ENCODE measurements at places on chromosomes 3 and 15.

DNA sequence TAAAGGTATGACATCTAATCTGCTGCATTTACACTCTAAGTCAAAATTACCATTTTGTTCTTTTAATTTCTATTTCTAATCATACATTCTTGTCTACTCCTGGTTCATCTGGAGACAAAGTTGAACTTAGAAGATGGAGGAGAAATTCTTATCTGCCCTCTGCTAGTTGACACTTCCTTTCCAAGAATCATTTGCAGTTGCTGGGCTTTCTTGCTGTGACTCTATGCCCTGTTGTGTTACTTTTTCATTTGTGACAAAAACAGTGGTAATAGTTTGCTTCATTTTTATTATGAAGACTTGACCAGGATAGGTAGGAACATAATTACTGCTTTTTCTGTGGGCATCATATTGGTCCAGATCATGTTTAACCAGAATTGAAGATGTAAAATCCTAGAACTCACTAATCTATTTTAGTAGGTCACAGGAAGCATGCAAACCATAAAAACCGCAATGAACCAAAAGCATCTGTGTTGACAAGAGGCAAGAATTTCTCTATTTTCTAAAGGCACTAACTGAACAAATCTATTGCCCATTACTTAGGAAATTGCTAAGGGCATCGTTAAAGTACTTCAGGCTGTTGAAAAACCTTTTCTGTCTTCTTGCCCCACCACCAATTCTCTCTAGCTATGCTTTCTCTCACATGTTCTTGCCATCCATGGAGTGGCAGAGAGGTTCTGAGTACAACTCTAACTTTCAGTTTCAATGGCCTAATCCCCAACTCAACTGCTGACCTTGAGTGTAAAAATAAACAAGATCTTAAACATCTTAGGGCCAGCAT, 4.2 kb upstream of the CCR2 start:
- no peak for DNase-seq

DNA sequence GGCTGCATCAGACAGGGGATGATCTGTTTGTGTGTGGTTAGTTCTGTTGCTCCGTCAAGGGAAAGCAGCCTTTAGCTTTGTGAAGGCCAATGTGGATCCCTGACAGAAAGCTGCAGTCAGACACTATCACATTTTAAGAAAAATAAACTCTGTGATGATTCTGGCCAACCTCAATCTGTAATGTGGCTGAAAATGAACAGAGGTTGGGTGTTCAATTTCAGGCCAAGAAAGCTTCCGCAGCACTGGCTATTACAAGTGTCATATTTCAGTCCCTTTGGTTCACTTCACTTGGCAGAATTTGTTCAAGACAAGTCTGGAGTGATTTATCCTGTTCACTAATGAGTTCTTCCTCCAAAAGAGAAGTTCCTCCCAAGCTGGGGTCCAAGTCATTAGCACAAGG, 571.8 kb upstream of the IL12A start:
- DNase-seq: no peak

DNA sequence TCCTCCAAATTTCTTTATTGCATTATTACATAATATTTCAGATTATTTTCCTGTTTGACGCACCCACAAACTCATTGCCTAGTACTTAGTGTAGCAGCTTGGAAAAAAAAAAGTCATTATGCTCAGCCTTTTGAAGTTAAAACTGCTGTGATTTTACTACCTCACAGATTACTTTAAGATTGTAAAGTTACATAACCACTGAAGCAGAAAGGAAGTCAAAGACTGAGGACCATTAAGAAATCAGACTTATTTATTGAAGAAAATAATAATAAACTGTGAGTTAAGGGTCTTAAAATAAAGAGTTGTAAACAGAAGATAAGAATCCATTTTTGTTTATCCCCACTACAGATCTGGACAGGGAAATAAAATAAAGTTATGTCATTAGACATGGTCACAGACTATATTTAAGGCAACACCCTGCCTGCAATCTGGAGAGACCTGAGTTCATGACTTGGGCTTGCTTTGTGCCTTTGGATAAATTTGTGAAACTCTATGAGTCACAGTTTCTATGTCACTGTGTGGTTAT, 212.1 kb upstream of the ROBO2 start:
- no peak for DNase-seq

- DNase-seq: no peak
Measured at GRCh38 chr3:4680871-4681300, 187.7 kb downstream of the ITPR1 start.

- no peak for DNase-seq
Measured at GRCh38 chr15:76065245-76065644, 5.5 kb downstream of the TMEM266 start.

DNA sequence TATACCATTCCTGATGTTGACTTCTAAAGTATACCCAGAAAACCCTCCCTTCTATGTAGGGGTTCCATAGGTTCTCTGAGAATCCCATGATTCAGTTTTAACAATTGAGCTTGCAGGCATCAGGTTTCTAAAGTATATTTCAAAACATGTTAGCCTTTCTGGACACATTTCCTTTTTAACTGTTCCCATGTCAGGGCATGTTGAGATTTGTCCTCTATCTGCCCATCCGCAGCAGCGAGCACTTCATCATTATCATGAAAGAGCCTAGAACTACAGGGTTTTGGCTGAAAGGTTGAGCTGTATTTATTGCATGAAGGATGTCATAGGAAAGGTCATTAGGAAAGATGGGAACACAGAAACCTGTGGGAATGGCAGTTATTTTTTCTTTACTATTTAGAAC, 201.1 kb upstream of the BHLHE40 start:
- DNase-seq: no peak

DNA sequence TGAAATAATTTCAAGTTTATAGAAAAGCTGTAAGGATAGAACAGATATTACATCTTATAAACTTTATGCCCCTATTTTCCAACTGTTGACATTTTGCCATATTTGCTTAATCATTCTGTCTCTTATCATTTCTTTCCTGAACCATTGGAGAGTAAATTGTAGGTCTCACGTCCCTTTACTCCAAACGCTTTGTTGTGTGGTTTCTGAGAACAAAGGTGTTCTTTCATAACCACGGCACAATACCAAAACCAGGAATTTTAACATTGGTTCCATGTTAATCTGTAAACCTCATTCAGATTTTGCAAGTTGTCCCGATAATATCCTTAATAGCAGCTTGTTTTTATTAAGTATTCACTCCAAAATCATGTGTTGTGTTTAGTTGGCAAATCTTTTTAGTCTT, 134.8 kb downstream of the AKAP13 start:
- DNase-seq: no peak

DNA sequence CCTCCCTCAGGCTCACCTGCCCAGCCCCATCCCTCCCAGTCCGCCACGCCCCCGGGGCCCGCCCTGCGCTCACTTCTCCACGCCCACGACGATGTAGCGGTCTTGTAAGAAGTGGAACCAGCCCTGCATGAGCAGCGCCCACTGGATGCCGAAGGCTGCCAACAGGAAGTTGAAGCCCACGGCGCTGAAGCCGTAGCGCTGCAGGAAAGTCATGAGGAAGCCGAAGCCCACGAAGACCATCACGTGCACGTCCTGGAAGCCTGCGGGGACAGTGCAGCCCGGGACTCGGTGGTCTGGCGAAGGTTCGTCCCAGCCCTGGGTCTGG, 9.7 kb downstream of the RHCG start:
- no peak for DNase-seq

GRCh38 chr3:32934150-32934742, 17.2 kb upstream of the CCR4 start:
- DNase-seq: no peak

- no peak for DNase-seq
Measured at GRCh38 chr15:101454365-101454764, 35.1 kb downstream of the PCSK6 start.

- no peak for DNase-seq
Measured at GRCh38 chr15:43505738-43506137, 11.7 kb upstream of the MAP1A start.
